CD4-positive, alpha-beta memory T cell (primary cell): ENCODE measurements at places on chromosomes 1 and 21. TPM values are rescaled to one million over a fixed set of nuclear protein-coding genes. Genes with fewer than 3 reads are reported as not detected.
A peak's percentile ranks its signal among the peaks of the same experiment; 100 is the strongest.

GRCh38 chr21:42556960-42557359 is 43.3 kb downstream of the SLC37A1 start:
- no peak for DNase-seq

DNA sequence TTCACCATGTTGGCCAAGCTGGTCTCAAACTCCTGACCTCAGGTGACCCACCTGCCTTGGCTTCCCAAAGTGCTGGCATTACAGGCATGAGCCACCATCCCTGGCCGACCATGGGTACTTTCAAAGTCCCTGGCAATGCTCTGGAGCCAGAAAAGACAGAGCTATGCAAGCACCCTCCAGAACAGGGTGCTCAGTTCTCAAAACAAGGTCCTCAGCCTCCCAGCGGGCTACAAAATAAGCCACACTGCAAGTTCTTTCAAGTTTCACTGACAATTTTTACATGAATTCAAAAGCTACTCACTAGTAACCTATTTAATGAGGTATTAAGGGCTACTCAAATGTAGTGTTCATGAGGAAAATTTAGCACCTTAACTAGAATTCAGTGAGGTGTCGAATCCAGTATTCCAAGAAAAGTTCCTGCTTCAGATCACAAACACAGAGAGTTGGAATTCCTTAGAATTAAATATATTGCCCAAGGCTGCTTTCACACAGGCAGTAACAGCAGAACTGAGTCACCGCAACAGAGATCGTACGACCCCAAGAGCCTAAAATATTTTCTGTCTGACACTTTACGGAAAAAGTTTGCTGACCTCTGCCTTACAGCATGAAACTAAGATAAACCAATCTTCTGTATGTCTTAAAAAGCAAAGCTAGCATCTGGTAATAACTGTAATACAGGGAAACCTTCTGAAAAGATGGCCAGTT is 60.7 kb downstream of the HSF2BP start:
- no peak for DNase-seq

DNA sequence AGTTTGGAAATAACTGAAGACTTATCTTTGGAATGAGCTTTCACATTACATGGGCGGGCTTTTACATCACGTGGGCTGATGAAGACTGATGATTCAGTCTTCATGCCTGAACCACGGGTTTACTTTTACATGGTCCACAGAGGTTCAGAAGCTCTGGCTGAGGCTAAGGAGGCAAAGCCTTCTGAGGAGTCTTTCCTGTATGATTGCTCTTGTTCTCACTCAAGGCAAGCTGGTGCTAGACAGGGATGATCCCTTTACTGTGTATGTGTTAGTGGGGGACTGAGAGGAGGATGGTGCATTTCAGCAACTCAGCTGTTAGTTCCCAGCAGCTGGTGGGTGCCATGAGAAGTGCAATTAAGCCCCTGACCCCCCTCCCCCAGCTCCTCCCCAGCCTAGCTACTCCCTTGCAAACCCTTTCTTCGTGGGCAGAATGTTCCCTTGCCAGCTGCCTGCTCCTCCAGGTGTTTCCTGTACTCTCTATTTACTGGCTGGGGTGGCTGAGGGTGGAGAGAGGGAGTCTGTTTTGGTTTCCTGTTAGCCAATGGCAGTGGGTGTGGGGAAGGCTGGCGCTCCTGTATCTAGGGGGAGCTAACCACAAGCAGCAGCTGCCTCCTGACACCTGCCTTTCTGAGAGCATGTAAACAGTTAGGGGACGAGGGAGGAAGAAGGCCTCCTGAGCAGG is 15.4 kb downstream of the BTG2 start:
- DNase-seq, result peak; percentile 90

DNA sequence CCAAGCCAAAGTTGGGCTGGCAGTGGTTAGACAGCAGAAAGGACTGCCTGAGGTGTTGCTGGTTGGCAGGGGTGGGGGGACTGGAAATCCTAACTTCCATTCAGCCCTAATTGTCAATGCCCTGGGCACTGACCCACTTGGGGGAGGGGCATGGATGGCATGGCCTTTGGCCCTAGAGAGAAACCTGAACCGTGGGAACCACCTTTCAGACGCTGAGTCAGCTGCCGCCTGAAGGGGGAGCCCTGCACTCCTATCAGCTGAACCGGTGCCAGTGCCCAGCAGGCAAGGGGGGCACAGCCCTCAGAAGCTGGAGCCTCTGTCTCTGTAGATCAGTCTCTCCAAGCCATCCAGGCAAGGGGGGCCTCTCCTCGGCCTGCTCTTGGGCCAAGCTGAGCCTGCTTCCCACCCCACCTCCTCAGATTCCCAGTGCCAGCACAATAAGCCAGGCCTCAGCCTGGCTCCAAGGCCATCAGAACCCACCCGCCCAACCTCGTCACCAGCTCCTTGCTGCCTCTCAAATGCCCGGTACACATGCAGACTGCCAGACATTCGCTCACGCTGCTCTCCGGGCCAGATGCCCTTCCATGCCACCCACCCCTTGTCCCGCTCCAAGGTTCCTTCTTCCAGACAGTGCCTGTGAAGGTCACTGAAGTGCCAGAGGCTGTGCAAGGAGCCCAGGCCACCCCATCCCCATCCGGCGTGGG is 11.6 kb downstream of the TINAGL1 start:
- no peak for DNase-seq

GRCh38 chr1:107494061-107494460 is 353.2 kb downstream of the NTNG1 start:
- no peak for DNase-seq

DNA sequence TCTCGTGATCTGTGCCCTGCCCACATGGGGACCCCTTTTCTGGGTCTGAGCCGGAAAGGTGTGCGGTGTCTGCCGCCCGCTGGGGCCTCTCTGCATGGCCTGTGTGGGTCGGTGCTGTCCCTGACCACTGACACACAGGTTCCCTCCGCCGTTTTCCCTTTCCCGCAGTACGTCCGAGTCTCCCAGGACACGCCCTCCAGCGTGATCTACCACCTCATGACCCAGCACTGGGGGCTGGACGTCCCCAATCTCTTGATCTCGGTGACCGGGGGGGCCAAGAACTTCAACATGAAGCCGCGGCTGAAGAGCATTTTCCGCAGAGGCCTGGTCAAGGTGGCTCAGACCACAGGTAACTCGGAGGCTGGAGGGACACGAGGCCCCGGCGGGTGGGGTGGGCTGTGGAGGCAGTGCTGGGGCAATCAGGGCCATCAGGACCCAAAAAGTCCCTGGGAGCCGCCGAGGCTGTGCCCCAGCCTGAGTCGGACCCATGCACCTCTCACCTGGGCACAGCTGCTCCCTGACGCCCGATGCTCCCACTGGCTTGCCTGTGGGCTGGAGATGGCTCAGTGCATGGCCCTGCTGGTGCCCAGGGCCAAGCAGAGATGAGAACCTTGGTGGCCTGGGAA is 13.3 kb downstream of the TRPM2 start:
- DNase-seq, result no peak

DNA sequence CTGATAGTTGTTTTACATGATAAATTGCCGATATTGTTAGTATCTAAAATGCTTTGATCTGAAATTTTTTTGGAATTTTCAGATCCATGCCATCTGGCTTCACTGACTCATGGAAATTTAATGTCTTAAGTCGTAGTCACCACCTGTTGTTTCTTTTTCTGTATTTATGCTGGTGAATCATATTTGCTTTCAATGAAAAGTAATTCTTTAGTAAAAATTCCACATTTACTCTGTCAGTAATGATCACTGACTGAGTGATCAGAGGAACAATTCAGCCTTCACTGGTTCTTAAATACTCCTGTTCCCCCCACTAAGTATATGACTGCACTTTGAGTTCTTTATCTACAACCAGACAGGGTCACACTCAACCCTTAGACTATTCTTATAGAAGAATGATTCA is 185.6 kb upstream of the NRIP1 start:
- DNase-seq, result no peak

- DNase-seq, result no peak
Measured at GRCh38 chr1:70475023-70475422, 64.0 kb downstream of the CTH start.

DNA sequence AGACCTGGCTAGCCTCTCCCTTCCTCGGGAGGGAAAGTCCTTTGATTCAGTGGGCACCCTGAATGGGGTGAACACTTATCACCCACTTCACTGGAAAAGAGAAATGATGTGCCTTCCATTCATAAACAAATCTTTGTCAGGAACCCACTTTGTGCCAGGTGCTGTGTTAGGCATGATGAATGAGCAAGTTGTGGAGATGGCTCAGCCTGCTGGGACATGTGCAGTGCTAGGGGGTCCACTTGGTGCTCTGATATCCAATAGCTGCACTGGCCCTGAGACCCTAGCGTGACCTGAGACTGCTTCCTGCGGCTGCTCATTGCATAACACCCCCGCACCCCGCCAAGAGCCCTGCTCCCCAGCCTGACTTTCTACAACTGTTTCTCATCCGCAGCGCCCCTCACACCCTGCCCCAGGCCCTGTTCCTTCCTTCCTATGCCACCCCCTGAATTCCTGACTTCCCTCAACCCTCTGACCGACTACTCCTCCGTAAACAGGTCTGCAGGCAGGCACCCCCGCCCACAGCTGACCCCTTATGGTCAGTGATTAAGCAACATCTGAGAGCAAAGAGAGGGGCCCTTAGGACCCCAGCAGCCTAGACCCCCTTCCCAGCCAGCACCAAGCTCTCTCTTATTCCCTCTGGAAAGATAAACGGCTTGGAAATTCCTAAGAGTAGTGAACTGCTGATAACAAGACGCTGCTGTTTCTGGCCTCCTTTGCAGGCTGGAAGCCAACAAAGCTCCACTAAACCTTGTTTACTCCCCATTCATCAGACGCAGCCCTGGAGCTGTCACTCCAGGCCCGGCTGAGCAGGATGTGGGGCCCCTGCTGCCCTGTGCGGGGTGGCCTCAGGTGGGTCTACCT is 12.9 kb downstream of the CSRP1 start:
- DNase-seq, result no peak

DNA sequence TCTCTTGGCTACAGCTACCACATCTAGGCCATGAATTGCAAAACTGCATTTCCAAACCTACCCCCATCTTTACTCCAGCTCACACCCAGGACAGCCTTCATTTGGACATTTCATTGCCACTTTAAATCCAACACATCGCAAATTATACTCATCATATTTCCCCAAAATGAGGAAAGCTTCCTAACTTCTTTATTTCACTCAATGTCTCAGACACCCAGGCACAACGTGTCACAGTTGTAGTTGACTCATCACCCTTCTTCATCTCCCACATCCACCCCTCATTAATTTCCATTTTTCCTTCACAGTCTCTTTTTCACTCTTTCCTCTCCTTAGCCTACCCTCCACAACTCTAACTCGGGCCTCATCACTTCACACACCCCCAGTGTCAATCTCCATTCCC is 6.7 kb downstream of the OTUD7B start:
- no peak for DNase-seq

DNA sequence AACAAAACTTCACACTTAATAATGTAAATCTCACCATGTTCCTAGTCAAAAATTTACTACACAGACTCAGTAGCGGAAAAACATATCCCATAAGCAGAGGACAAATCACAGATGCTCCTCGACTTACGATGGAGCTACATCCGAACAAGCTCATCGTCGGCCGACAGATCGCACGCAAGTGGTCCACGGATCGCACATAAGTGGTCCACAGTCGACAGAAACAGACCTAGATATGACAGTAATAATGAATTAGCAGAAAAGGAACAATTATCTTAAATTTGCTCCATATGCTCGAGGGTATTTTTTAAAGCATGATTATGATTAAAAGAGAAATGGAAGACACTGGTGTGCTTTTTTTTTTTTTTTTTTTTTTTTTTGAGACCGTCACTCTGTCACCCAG is 36.3 kb downstream of the WDR4 start:
- no peak for DNase-seq

DNA sequence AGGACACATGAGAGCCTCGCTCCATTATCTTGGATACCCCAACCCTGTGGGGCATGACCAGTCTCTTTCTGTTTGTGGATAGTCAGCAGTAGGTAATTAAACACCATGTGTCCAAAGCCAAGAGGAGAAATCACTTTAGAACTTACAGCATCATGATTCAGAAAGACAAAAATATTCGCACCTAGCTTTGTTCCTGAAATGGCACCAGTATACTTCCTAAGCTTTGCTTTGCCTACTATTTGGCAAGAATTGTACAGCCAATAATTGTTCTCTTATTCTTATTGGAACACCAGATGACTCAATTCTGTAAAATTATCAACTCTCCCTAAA is 24.2 kb downstream of the TNFRSF9 start:
- no peak for DNase-seq

GRCh38 chr1:3940081-3940753 is 40.1 kb upstream of the C1orf174 start:
- no peak for DNase-seq

DNA sequence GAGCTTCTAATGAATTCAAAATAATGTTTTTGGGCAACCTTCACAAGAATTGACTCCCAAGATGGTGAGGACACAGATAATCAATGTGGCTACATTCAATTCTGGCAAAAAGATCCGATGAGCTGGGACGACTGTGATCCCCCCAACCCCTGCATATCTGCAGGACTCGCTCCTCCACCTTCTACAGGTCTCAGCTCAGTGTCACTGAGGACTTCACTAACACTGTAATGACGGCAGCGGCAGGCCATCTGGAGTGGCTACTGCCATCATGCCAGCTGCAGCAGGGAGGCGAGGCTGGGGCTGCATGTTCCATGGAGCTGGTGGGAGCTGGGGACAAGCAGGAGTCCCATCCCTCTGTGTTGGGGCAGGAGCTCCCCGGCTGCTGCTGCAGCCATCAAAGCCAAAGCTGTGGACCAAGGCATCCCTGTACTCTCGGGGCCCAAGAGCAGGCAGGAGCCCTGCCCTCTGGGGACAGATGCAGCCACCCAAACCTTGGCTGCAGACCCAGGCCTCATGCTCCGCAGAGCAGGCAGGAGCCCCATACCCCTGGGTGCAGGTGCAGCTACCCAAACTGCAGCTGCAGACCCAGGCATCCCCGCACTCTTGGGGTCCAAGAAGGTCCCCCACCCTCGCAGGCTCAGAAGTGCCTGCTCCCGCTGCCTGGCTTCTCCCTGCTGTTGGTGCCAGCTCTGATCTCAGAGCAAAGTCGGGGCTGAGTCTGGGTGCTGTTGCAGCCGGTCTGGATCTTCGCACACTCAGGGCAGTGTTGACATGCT is 12.2 kb upstream of the DHRS3 start:
- DNase-seq, result no peak

GRCh38 chr1:6711174-6711573 is 9.6 kb upstream of the DNAJC11 start:
- DNase-seq, result no peak

GRCh38 chr1:209815931-209816341 is 10.0 kb upstream of the IRF6 start:
- no peak for DNase-seq

- DNase-seq, result no peak
Measured at GRCh38 chr1:204348722-204349121, 11.0 kb downstream of the PLEKHA6 start.

DNA sequence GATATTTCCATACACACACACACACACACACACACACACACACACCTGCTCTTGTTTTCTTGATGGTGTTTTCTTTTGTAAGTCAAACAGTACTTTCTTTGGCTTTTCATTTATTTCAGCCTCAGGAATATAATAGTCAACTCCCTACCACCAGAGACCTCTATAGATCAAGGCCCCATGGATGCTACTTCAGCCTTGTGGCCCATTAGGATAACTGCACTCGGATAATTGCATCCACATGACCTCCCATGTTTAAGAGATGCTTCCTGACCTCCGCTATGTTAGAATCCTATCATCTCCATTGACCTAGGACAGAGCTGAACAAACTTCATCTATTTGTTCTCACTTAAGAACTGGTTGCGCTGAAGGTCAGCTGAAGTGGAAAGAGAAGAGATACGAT is 1094.0 kb upstream of the B3GALT2 start:
- DNase-seq, result no peak

NID1 gene
- 0.17 TPM for total RNA-seq

F3 gene
- 0.44 TPM for total RNA-seq

PIK3CD gene
- total RNA-seq, result 220 TPM

ZNF670 gene
- total RNA-seq, result 3.3 TPM

CHIA gene
- not detected for total RNA-seq

TPR gene
- 159 TPM for total RNA-seq

ELAPOR1 gene
- total RNA-seq, result 13.7 TPM

OR6P1 gene
- total RNA-seq, result not detected
